ENCODE measurements at places on chromosomes 4 and X.

DNA sequence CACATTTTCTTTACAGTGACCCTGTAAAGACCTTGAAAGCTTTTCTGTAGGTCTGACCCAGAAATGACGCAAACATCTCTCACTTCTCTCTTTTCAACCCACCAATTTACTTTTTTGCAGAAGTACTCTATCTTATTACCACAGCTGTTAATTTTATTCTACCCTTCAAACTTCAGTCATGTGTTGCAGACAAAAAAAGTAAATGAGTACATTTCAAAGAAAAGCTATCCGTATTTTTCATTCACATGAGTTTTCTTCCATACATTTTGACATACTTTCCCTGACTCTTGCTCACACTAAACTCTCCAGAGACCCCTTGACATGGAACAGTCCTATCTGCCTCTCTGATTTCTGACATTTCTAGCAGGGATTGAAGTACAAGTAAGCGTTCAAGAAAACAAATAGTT is 51.7 kb downstream of the SLC7A11 start:
- DNase-seq: no peak

DNA sequence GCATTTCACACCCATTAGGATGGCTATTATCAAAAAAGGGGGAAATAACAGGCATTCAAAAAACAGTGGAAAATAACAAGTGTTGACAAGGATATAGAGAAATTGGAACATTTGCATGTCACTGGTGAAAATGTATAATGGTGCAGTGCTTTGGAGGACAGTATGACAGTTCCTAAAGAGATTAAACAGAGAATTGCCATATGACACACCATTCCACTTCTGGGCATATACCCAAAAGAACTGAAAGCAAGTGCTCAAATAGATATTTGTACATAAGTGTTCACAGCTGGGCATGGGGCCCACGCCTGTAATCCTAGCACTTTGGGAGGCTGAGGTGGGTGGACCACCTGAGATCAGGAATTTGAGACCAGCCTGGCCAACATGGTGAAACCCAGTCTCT is 348.1 kb downstream of the NR3C2 start:
- DNase-seq: no peak

- no peak for DNase-seq
These were observed 33.4 kb downstream of the ANXA3 start for GRCh38 chr4:78584863-78585547.

GRCh38 chrX:149461746-149462145 is 43.4 kb downstream of the IDS start:
- DNase-seq: no peak

DNA sequence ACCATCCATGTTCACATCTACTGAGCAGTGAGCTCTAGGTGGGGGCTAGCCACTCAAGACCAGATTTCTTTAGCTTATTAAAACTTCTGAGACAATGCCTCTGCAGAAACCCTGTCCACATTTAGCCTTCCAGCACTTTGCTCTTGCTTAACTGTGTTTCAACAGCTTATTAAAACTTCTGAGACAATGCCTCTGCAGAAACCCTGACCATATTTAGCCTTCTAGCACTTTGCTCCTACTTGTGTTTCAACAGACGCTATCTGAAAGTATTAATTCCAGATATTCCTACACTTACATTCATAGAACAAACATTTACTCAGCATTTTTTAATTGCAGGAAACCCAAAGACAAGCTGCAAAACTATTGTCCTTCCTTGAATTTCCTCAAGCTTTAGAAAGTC is 91.9 kb downstream of the SEL1L3 start:
- no peak for DNase-seq

DNA sequence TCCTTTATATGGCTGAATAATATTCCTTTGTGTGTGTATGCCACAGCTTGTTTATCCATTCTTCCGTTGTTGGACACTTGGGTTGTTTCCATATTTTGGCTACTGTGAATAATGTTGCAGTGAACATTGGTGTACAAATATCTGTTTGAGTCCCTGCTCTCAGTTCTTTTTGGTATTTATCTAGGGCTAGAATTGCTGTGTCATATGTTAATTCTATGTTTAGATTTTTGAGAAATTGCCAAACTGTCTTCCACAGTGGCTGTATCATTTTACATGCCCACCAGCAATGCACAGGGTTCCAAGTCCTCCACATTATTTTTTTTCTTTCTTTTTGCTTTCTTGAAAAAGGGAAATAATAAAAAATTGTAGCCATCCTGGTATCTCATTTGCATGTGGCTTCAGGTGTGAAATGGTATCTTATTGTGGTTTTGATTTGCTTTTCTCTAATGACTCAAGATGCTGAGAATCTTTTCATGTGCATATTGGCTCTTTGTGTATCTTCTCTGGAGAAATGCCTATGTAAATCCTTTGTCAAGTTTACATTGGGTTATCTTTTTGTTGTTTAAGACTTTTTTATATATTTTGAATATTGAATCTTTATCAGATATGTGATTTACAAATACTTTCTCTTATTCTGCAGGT is 129.7 kb downstream of the RAPGEF2 start:
- no peak for DNase-seq

- no peak for DNase-seq
These were observed 289.4 kb downstream of the TRAM1L1 start for GRCh38 chr4:116796022-116796421.

GRCh38 chrX:11462648-11463047 is 169.4 kb downstream of the AMELX start:
- DNase-seq: no peak

GRCh38 chrX:154751203-154751668 is 359 bp upstream of the GAB3 start:
- DNase-seq: no peak

DNA sequence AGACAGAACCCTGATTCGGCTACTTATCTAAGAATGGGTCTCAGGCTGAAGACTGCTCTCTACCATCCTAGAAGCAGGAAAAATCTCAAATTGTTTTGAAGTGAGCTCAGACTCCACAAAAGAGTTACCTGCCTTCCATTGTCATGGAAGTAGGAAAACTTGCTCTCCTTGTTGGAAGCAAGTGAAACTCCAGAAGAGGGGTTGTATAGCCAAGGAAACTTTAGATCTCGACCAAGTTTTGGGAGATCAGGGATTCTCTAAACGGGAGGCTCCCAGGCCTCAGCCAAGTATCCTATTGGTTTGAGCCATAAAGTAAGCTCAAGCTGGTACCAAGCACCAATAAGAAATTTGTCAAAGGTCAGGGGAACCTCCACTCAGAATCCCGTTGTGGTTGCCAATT is 9.2 kb upstream of the FHDC1 start:
- DNase-seq: no peak

DNA sequence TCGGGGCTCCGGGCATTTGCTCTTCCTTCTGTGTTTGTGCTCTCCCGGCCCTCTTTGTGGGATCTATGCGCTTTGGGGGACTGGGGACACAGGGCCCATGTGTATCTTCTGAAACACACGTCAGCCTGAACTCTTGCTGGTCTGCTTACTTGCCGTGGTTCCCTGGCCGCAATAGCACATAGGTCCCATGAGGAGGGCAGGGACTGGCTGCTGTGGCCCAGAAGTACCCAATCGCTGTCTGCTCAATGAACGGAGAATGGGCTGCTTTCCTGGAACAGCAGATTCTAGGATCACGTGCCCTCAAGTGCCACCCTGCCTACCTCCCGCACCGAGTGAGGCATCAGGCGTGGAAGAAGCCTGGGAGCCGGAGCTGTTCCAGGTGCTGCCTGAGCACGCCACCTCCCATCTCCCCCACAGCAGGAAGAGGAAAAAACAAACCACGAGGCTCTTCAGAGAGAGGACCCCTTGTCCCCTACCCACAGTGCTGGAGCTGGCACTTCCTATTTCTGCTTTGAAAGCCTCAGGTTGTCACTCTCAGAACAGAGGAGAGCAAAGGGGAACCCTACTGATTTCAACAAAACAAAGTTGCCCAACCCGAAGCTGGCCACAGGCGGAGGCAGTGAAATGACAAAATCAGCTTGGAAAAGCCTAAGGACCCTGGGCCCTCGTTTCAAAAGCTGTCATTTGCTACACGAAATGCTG is 3.8 kb downstream of the G6PD start:
- no peak for DNase-seq

DNA sequence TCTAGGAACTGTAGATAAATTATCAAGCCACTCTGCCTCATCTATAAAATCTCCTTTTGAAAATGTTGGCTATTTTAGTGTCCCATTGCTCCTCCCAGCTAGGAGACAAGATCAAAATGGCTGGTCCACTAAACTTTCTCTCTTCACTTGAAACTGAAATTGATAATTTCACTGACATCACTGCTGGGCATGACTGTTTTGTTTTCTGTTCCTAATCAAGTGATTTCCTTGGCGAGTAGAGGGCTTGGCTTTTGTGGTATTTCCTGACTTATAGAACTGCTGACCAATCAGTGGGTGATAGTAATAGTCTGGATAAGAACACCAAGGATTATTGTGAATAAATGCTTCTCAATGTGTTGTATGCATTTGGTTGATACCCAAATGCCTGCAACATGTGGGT is 2152.9 kb downstream of the ARAP2 start:
- DNase-seq: no peak

DNA sequence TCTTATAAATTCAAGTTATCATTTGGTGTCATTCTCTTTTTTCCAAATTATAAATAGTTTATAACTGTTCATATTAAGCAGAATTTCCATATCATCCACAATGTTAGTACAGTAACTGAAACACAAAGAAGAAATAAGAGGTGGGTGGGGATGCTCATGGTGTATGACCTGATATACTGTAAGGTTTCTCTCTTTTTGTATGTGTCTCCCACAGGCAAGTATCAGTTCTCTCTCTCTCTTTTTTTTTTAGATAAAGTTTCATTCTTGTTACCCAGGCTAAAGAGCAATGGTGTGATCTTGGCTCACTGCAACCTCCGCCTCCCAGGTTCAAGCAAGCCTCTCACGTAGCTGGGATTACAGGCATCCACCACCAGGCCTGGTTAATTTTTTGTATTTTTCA is 43.7 kb upstream of the UGT2A3 start:
- DNase-seq: no peak

DNA sequence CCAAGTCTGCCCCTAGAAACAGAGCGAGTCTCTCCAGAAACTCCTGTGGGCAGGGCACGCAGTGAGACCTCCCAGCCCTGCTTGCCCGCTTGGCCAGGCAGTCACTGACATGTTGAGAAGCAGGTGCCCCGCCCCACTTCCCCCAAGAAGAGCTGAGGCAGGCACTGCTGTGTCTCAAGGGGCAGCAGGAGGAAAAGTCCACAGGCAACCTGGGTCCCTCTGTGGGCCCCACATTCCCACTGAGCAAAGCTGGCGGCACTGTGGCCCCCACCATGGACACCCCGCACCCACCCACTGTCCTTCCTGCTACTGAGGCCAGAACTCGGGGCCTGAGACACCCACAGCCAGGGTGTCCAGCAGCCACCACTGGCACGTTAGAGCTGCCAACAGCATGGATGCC is 137.3 kb upstream of the NKX1-1 start:
- DNase-seq: no peak

DNA sequence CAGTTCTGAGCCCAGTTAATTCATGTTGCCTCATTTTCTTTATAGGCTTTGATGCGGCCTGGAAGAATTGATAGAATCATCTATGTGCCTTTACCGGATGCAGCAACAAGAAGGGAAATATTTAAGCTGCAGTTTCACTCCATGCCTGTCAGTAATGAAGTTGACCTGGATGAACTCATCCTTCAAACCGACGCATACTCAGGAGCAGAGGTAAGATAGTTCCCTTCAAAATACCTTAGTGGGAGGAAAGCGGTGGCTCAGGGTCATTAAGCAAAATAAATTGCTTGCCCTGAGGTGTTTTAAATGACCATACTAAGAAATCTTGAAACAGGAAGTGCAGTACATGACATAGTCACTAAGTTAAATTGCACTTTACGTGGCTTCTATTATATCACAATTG is 140.6 kb upstream of the SPRY1 start:
- DNase-seq: no peak

- DNase-seq: no peak
These were observed 97.7 kb downstream of the ANXA5 start for GRCh38 chr4:121599049-121599448.

DNA sequence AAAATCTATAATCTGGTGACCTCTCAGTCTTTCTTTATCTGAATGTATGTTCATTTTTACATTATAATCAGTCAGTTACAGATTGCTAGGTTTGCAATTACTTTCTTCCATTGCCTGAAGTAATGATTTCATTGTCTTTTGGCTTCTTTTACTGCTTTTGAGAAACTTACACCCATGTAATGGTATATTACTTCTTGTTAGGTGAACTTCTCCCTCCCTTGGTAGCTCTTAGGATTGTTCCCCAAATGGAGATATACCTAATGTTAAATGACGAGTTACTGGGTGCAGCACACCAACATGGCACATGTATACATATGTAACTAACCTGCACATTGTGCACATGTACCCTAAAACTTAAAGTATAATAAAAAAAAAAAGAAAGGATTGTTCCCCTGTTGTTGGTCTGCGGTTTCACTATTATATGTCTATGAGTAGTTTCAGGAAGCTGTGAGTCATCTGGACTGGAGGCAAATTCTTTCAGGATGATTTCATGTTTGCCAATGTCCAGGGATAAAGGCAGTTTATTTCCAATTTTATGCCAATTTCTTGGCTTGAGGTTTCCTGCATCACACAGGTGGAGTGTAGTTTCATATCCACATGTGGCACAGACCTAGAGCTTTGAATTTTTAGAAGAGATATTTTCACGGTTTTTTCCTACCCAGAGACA is 21.8 kb downstream of the SPANXC start:
- no peak for DNase-seq

Data from CD4-positive, alpha-beta T cell (primary cell).